Mesangial cell (primary cell): ENCODE measurements at places on chromosomes 2 and 18. TPM values are rescaled to one million over a fixed set of nuclear protein-coding genes. Genes with fewer than 3 reads are reported as not detected.

The SNRNP27 gene
- total RNA-seq = 13.2 and 35.8 TPM in 2 replicates

The FOXI3 gene
- total RNA-seq = not detected in 2 replicates

The REG3A gene
- total RNA-seq = not detected in 2 replicates

The SERPINB13 gene
- total RNA-seq = not detected in 2 replicates

The CAPN13 gene
- total RNA-seq = 0.51 TPM in 1 of 2 replicates, not detected in the other

The PDE1A gene
- total RNA-seq = under 0.01 and 2.7 TPM in 2 replicates

The TXNDC2 gene
- total RNA-seq = 0.13 TPM in 1 of 2 replicates, not detected in the other

The CAB39 gene
- total RNA-seq = 30.1 and 35.9 TPM in 2 replicates

The MYL1 gene
- total RNA-seq = 0.13 TPM in 1 of 2 replicates, not detected in the other

The NOSTRIN gene
- total RNA-seq = not detected in 2 replicates

The ST8SIA5 gene
- total RNA-seq = 0.13 TPM in 1 of 2 replicates, not detected in the other

The RIT2 gene
- not detected in 2 replicates for total RNA-seq

The ITSN2 gene
- 10.4 and 11.1 TPM in 2 replicates for total RNA-seq

The GAL3ST2 gene
- total RNA-seq = 1.0 TPM in 1 of 2 replicates, not detected in the other

The ALPI gene
- not detected in 2 replicates for total RNA-seq

The ALK gene
- total RNA-seq = not detected in 2 replicates

The RFX8 gene
- total RNA-seq = 0.25 TPM in 1 of 2 replicates, not detected in the other

The MRO gene
- total RNA-seq = under 0.01 and 0.25 TPM in 2 replicates

The AGBL5 gene
- 18.1 and 33.8 TPM in 2 replicates for total RNA-seq

The ANKAR gene
- total RNA-seq = 0.49 and 4.8 TPM in 2 replicates

The CCDC148 gene
- 0.33 and 0.38 TPM in 2 replicates for total RNA-seq

The POTEI gene
- not detected in 2 replicates for total RNA-seq
